ENCODE measurements at places on chromosomes 5 and 9.

GRCh38 chr9:127667127-127667844 lies 39.5 kb upstream of the CFAP157 start:
- no peak for DNase-seq

GRCh38 chr5:115594128-115595047 lies 7.9 kb downstream of the TICAM2 start:
- peak; percentile 61 for DNase-seq

DNA sequence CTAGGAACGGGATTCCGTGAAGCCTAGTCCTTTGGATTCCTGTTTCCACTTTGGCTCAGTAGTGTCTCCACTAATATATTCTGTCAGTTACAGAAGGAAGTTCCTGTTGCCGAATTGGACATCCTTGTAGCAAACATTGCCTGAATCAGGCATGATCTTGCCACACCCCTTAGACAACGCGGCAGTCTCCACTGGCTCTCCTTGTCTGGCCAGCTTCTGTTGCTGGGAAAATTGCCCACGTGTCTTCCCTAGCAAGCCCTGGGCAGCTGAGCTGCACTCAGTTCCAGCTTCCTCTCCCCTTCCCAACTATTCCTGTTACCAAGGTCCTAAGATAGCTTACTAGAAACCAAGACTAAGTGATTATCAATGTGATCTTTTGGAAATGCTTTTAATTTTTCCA lies 316.6 kb upstream of the RIOK2 start:
- DNase-seq: peak; percentile 38

DNA sequence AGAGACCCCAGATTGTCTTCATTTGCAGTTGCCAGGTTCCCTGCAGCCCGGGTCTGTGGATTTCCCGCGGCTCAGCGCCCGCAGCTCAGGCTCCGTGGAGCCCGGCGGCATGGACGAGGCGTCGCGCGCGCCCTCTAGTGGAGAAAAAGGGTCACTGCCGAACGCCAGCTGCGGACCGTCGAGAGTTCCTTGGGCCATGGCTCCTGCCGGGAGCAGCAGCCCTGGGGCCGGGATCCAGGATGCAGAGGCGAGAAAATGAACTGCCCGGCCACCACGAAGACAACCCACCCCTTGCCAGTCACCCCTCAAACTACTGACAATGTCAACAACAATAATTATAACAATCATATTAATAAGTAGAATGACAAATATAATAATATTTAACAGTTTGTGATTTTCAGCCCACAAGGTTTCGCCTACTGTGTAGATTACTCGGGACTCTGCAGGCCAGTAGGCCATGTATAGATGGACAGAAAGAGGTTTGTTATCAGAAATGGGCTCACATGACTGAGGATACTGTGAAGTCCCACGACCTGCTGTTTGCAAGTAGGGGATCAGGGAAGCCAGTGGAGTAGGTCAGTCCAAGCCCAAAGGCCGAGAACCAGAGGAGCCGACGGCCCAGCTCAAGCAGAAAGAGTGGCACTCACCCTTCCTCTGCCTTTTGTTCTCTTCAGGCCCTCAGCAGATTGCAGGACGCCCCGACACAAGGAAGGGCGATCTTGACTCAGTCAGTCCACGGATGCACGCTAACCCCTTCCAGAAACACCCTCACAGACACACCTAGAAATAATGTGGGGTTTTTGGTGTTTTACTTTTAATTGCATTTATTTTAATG lies 43.1 kb downstream of the BOD1 start:
- peak; percentile 47 for DNase-seq

DNA sequence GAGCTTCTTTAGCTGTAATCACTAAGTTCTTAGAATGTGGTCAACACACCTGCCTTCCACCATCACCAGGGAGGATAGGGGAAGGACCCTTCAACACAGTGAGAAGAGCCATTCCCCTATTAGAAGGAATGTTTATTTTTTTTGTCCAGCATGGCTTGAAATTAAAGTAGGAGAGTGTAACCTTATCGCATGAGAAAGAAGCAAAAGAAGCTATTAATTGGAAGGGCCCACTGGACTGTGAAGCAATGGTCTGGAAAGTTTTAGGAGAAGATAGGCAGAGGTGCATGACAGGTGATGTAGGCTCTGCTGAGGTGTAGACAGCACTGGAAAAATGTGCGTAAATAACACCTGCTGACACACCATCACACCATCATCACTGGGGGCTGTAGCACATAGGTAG lies 1526.0 kb downstream of the MAT2B start:
- DNase-seq: no peak

GRCh38 chr9:111000202-111000601 lies 38.1 kb downstream of the LPAR1 start:
- DNase-seq: no peak

GRCh38 chr9:124267271-124267807 lies 9.6 kb downstream of the NEK6 start:
- peak; percentile 71 for DNase-seq

DNA sequence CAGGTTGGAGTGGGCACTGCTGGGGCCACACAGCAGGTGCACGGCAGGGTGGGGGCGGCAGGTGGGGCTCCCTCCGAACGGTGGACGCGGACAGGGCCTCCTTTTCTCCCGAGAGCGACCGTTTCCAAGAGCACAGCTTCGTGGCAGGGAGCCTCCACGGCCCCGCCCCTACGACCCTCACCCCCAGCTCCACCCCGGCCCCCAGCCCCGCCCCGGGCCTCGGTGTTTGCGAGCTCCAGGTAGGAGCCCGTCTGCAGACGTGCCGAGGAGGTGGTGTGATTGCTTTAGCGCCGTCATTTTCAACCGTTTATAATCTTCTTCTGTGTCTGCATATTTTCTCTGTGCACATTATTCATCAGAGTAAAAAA lies 8.8 kb downstream of the GRIN1 start:
- DNase-seq: no peak
